ENCODE measurements at places on chromosomes 12 and 14. TPM values are rescaled to one million over a fixed set of nuclear protein-coding genes. Genes with fewer than 3 reads are reported as not detected.

DNA sequence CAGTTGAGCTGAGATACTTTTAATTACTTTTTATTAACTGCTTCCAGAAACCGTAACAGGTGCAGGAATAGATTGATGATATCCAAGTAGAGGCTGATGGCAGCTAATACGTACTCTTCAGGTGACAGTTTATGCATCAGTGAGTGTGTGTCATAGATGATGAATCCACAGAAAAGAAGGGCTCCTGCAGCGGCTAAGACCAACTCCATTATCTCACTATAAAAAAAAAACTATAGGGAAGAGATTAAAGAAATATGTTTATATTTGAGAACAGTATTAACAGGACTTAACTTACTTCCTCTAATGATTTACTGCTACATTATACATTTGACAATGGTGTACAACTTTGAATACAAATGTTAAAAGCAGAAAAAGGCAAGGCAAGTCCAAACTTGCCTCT, 7.4 kb upstream of the LLPH start:
- no peak overlapping the region for H3K4me3 ChIP-seq
- H3K36me3 ChIP-seq = peaks cover 33% of the 10 kb centered on the region
- no peaks in the 10 kb centered on the region for H3K4me1 ChIP-seq
- H3K27ac ChIP-seq = no peak overlapping the region
- no peaks in the 10 kb centered on the region for H3K27me3 ChIP-seq
- no peak for DNase-seq

- H3K4me3 ChIP-seq = no peak overlapping the region
- H3K36me3 ChIP-seq = no peaks in the 10 kb centered on the region
- peaks cover 15% of the 10 kb centered on the region for H3K4me1 ChIP-seq
- H3K27me3 ChIP-seq = no peaks in the 10 kb centered on the region
- no peak overlapping the region for H3K27ac ChIP-seq
Measured at GRCh38 chr12:132278401-132279183, 50.8 kb downstream of the GALNT9 start.

GRCh38 chr12:101772012-101772775, 32.9 kb upstream of the SYCP3 start:
- H3K27me3 ChIP-seq = no peaks in the 10 kb centered on the region
- DNase-seq = no peak
- H3K27ac ChIP-seq = no peak overlapping the region
- peaks cover 18% of the 10 kb centered on the region for H3K36me3 ChIP-seq
- no peak overlapping the region for H3K4me3 ChIP-seq

- no peaks in the 10 kb centered on the region for H3K36me3 ChIP-seq
- peaks cover 9% of the 10 kb centered on the region for H3K4me1 ChIP-seq
- no peak for DNase-seq
- no peak overlapping the region for H3K27ac ChIP-seq
- no peaks in the 10 kb centered on the region for H3K27me3 ChIP-seq
- no peak overlapping the region for H3K4me3 ChIP-seq
Measured at GRCh38 chr12:89514751-89515150, 9.8 kb downstream of the GALNT4 start.

- no peaks in the 10 kb centered on the region for H3K36me3 ChIP-seq
- no peak for DNase-seq
- no peaks in the 10 kb centered on the region for H3K4me1 ChIP-seq
- H3K27me3 ChIP-seq = no peaks in the 10 kb centered on the region
- H3K4me3 ChIP-seq = no peak overlapping the region
- no peak overlapping the region for H3K27ac ChIP-seq
Measured at GRCh38 chr12:85529896-85530295, 249.9 kb downstream of the ALX1 start.

DNA sequence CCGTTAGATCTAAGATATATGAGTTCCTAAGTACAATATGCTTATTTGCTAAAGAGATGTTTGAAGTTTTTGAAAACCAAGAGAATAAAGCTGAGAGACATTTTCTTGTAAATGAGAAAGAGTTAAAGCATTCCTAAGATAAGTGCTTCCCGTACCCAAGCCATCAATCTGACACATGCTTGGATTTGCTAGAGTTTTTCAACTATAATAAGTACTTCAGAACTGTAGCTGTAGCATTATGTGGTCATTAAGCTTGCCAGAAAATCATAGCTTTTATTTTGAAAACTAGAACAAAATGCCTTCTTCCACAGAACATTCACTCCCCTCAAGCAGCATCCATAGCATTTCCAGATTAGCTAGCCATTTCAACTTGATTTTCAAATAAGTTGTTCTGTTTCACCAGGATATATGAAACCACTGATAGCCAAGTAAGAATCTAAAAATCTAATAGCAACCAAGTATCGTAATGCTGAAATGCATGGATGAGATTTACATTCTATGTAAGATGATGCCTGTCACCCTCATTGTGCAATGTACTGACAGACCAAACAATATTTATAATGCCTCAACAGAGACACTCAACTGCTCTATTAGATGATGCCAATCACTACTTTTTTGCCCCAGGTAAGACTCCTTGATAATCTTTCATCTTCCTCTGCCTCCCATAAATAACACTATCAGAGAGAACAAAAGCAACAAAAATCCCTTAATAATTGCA, 8.0 kb downstream of the SNW1 start:
- H3K4me3 ChIP-seq = no peak overlapping the region
- H3K27ac ChIP-seq = no peak overlapping the region

GRCh38 chr14:28770630-28771029, 4.0 kb downstream of the FOXG1 start:
- no peaks in the 10 kb centered on the region for H3K36me3 ChIP-seq
- no peak for DNase-seq
- H3K4me1 ChIP-seq = no peaks in the 10 kb centered on the region
- no peak overlapping the region for H3K4me3 ChIP-seq
- no peak overlapping the region for H3K27ac ChIP-seq
- peaks cover 4% of the 10 kb centered on the region for H3K27me3 ChIP-seq

DNA sequence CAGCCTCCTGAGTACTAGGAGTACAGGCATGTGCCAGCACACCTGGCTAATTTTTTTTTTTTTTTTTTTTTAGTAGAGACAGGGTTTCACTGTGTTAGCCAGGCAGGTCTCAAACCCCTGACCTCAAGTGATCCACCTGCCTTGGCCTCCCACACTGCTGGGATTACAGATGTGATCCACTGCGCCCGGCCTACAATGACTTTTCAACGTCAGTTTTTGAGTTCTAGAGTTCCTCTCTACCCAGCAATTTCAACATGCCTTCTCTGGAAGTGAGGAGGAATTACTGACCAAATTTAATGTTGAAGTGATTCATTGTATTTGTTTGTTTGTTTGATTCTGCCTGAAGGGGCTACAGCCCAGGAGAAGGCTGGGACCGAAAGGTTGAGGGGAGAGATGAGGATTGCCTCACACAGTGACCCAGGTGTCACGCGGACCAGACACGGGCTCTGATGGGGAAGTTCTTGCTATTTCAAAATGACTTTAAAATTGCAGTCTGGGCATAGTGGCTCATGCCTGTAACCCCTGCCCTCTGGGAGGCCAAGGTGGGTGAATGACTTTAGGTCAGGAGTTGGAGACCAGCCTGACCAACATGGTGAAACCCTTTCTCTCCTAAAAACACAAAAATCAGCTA, 8.6 kb upstream of the DENR start:
- no peak overlapping the region for H3K4me3 ChIP-seq
- no peaks in the 10 kb centered on the region for H3K36me3 ChIP-seq
- H3K27ac ChIP-seq = no peak overlapping the region
- H3K4me1 ChIP-seq = no peaks in the 10 kb centered on the region
- DNase-seq = no peak

DNA sequence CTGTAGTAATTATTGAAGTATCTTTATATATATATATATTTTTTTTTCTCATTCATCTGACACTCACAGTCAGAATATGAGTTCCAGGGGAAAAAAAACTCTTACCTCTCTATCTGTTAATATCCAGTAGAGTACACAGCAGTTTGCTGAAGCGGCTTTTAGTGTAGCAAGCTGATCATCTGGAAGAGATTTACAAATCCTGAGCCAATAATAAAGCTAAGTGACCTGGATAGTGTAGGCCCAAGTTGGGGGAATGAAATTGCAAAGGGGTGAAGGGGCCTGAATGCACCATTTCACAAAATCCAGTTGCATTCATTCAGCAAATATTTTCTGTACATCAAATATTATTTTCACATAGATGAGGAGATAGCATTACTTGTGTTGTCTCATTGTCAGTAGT, 234.6 kb upstream of the FLRT2 start:
- H3K4me1 ChIP-seq = no peaks in the 10 kb centered on the region
- no peaks in the 10 kb centered on the region for H3K36me3 ChIP-seq
- DNase-seq = no peak
- no peak overlapping the region for H3K27ac ChIP-seq
- H3K27me3 ChIP-seq = no peaks in the 10 kb centered on the region

- no peak for DNase-seq
- H3K27ac ChIP-seq = no peak overlapping the region
- no peaks in the 10 kb centered on the region for H3K27me3 ChIP-seq
- H3K4me1 ChIP-seq = peaks cover 49% of the 10 kb centered on the region
- no peaks in the 10 kb centered on the region for H3K36me3 ChIP-seq
Measured at GRCh38 chr12:44817687-44818086, 58.4 kb downstream of the NELL2 start.

GRCh38 chr14:101622251-101623076, 61.2 kb downstream of the DIO3 start:
- H3K27ac ChIP-seq = no peak overlapping the region
- no peak for DNase-seq
- H3K4me3 ChIP-seq = no peak overlapping the region
- H3K36me3 ChIP-seq = no peaks in the 10 kb centered on the region
- no peaks in the 10 kb centered on the region for H3K4me1 ChIP-seq

GRCh38 chr12:27244689-27245488, 803 bp downstream of the STK38L start:
- DNase-seq = no peak
- H3K27ac ChIP-seq = peak overlapping the region; percentile 77
- H3K27me3 ChIP-seq = no peaks in the 10 kb centered on the region
- H3K4me1 ChIP-seq = peaks cover 27% of the 10 kb centered on the region
- H3K36me3 ChIP-seq = no peaks in the 10 kb centered on the region
- peak overlapping the region; percentile 85 for H3K4me3 ChIP-seq

GRCh38 chr14:20986811-20987210, 3.0 kb upstream of the METTL17 start:
- H3K27me3 ChIP-seq = no peaks in the 10 kb centered on the region
- no peak overlapping the region for H3K4me3 ChIP-seq
- peaks cover under 1% of the 10 kb centered on the region for H3K36me3 ChIP-seq
- DNase-seq = no peak

- no peak for DNase-seq
- peak overlapping the region; percentile 39 for H3K4me3 ChIP-seq
- no peaks in the 10 kb centered on the region for H3K27me3 ChIP-seq
- H3K36me3 ChIP-seq = no peaks in the 10 kb centered on the region
- H3K4me1 ChIP-seq = peaks cover 17% of the 10 kb centered on the region
Measured at GRCh38 chr12:27523305-27523641, 733 bp upstream of the PPFIBP1 start.

DNA sequence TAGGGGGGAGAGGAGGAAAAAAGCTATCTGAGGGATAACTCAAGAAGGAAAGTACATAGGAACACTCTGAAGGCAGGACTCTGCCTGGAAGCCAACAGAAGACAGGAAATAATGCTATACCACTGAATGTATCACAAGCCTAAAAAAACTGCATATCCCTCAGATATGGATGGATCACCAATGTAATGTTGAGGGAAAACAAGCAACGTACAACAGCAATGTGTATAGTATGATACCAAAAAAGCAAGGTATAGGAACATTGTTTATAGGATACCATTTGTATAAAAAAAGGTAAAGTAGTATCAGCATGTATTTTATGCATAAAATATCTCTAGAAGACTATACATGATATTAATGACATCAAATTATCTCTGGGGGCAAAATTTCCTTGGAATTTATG, 3.4 kb downstream of the GLS2 start:
- no peak for DNase-seq
- H3K4me1 ChIP-seq = peaks cover 14% of the 10 kb centered on the region
- H3K4me3 ChIP-seq = no peak overlapping the region
- H3K36me3 ChIP-seq = no peaks in the 10 kb centered on the region

DNA sequence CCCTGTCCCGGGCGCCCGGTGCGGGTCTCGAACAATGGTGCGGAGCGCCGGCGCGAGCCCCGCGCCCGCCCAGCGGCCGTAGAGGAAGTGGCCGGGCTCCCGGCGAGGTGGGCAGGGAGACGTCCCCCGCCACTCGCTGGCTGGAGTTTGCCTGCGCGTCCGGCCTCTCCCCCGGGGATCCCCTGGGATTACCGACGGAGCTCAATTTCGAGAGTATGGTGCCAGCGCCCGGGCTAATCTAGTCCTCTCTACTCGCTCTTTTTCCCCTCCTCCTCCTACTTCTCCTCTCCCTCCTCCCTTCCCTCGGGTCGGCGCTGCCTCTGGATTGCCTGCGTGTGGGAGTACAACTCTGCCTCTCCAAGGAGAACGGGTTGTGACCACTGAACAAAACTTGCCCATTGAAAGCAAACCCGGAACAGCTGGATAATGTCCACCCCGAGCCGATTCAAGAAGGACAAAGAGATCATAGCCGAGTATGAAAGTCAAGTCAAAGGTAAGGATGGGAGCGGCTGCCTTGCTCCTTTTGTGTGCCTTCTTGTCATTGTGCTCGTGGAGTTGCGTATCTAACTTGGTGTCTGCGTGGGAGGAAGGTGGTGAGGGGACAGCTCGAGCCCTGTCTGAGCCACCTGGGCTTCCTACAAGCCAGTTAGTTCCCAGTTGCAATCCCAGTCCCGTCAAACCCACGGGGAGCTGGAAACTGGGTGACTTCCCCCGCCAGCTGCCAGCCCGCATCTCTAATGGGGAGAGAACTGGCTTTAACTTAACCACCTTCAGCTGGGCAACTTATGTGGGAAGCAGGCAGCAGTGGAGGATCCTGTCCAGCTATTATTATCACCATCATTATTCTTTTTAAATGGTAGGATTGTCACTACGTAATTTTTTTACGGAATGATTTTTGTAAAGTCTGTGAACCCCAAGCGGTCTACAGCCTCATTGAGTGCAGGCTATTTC, at the start of gene SRGAP1:
Gene SRGAP1 (plus strand): TSS at position 310 of the 951 bp plus-strand sequence. CDS start 117 bp downstream, at position 427.
- H3K4me3 ChIP-seq = peak within 1 kb of the TSS; percentile 66
- H3K36me3 ChIP-seq = no peaks in the 10 kb centered on the region
- no peak for DNase-seq
- H3K27me3 ChIP-seq = no peaks in the 10 kb centered on the region

Gene MIS18BP1
- 31.2 TPM for total RNA-seq

Gene C1QL4
- not detected for total RNA-seq

Gene ISM2
- not detected for total RNA-seq

Gene SYT10
- total RNA-seq = not detected

Gene LBHD2
- not detected for total RNA-seq

Gene MSI1
- not detected for total RNA-seq

Gene PTPRB
- total RNA-seq = not detected
